ENCODE measurements at places on chromosomes 7 and 10. TPM values are rescaled to one million over a fixed set of nuclear protein-coding genes. Genes with fewer than 3 reads are reported as not detected.

The CLDN4 gene
- polyA plus RNA-seq = 0.03 TPM

The KNDC1 gene
- polyA plus RNA-seq = 0.07 TPM

The HSPA14 gene
- polyA plus RNA-seq = 8.8 TPM

The GPC2 gene
- polyA plus RNA-seq = 0.51 TPM

The SORBS1 gene
- polyA plus RNA-seq = 140 TPM

The CRPPA gene
- polyA plus RNA-seq = 1.5 TPM

The PWWP2B gene
- polyA plus RNA-seq = 11.9 TPM

DNA sequence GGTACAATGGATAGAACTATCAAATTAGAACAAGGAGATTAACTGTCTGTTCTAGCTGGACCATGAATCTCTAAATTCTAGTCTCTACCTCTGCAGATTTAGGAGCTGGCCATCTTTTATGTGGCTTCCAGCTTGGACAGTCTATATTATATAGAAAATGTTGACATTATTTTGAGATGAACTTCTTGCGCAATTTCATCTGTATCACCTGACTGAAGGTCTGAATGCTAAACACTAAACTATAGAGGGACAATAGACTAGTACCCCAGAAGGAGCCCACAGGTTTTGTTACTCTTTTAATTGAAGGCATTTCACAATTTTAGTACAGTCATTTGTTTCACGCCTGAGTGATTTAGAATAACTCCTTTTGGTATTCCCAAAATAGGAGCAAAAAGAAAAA, 222.4 kb upstream of the ANKRD30A start:
- DNase-seq = no peak

GRCh38 chr10:132357286-132358058, 25.5 kb downstream of the LRRC27 start:
- no peak for DNase-seq

DNA sequence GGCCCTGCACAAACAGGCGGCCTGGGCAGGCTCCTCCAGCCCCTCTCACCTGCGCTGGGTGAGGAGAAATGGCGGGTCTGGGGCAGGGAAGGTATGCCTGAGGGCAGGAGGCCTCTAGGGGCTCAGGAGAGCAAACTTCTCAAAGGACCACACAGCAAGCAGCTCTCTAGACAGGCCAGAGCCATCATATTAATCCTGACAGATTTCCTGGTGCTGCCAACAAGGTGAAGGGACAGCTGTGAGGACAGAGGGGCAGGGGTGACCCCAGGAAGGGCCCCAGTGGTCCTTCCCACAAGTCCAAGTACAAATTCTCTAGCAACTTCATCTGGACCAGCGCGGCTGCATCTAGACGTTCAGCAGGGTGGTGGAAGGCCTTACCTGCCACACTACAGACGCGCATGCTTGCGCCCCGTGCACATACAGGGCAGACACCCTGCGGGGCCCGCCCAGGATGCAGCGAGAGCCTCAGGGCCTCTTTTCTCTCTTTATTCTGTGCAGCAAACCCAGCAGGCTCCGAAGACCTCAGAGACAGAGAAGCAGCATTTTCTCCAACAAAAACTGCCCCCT, 62.1 kb downstream of the ZRANB1 start:
- DNase-seq = no peak

DNA sequence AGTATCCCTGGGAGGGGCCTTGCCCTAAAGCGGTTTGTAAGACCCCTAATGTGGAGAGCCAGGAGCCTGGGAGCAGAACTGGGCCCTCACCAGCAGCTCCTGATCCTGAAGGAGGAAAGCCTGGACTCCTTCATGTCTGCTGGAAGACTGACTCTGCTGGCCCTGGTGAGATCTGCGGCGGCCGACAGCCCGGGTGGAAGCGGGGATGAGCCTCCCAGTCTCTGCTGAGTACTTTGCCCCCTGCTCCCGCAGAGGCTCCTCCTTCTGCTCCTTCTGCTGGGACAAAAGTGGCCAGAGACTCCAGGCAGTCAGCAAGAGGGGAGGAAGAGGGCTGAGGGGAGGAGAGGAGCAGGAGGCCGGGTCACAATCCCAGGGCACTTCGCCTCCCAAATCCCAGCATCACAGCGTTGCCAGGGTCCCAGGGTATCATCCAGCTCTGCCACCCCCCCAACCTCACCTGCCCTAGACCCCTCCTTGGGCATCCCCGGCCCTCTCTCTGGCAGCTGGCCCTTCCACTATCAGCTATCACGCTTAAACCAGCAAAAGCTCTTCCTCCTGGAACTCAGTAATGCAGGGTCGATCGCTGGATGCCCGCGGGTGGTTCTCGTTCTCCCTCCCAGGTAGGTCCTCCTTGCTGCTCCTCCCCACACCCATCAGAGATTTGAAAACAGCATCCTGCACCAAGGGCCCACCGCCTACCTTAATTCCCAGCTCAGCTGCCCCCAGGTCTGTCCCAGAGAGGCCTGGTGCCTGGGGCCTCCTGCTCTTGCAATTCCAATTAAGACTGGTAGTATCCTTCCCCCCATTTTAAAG, 7.9 kb downstream of the TBATA start:
- DNase-seq = no peak

DNA sequence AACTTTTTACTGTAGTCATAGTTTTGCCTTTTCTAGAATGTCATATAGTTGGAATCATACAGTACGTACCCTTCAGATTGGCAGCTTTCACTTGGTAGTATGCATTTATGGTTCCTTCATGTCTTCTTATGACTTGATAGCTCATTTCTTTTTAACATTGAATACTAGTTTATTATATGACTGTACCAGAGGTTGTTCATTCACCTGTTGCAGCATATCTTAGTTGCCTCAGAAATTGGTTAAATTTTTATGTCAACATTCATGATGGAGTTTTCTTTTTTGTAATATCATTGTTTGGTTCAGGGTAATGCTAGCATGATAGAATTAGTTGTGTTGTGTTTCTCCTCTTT, 94.8 kb upstream of the CDK13 start:
- no peak for DNase-seq

- no peak for DNase-seq
These were observed 102.7 kb upstream of the PRSS1 start for GRCh38 chr7:142646386-142647140.

DNA sequence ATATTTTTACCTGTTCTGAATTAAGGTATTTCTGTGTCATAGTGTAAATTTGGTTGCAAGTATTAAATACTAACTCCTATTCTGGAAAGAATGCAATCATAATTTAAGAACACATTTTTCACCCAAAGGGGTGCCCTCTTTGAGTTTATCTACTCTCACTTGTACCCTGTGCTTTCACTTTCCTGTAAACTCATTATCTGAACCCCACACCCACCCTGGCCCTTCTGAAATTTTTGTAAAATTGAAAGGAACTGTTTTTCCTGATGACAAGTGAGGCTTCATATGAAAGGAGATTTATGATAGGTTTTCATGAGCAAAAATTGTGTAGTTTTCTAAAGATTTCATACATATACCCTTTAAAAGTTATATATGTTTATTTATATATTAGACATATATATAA, 134.5 kb downstream of the WNT2 start:
- DNase-seq = no peak

DNA sequence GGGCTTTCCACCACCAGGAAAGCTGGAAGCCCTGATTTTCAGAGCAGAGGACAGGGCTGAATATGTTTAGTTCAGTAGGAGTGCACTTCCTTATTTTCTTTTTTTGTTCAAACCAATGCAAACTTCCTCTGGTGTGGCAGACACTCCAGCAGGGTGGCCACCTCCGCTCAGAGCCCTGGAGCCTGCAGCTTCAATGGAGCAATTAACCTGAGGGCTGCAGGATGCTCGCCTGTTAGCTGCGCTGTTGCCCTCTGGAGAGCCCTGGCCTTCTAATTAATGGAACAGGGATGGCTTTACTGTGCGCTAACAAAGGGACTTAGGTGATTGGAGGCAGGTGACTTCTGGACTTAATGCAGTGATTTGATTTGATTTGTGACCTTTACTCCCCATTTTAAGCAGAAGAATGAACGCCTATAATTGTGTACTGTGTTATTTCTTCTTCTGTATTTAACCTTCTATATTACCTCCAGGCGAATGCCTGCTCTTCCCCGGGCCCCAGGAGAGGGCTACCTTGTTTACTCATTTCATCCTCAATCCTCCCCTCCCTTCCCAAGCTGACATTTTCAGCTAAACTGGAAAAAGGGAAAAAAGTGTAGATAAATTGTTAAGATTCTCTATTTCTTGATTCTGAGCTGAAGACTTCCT, 123.0 kb upstream of the CTBP2 start:
- no peak for DNase-seq
